ENCODE measurements at places on chromosomes 12 and 14.

GRCh38 chr14:75418850-75419768 is 8.7 kb upstream of the JDP2 start:
- no peak for DNase-seq

DNA sequence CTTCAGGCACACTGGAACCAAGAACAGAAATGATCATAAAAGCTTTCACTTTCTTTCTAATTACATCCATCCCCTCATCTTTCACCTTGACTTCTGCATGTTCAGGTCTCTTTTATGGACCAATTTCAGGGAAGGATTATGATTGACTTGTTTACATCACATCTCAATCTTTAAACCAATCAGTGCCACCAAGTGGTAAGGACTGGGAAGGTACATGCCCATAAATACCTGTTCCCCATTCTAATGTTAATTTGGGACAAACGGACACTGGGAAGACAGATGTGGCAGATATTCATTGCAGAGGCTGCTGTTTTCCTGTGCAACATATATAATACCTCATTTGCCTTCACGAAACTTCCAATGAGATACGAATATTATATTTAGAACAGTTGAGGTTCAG is 978.1 kb downstream of the GALC start:
- DNase-seq: peak; percentile 14

- no peak for DNase-seq
Measured at GRCh38 chr14:47390831-47391504, 284.4 kb downstream of the MDGA2 start.

DNA sequence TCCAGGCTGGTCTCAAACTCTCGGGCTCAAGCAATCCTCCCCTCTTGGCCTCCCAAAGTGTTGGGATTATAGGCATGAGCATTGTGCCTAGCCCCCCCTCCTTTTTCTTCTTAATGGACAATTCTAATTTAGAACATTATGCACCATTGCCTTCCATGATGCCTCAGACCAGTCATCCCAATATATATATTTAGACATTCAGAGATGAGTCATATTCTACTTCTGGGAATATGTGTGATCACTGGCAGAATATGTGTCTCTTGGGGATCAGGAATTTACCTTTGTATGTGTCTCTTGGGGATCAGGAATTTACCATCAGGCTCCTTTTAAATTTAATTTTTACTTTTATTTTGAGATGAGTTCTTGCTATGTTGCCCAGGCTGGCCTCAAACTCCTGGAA is 7.5 kb upstream of the CCDC177 start:
- no peak for DNase-seq

DNA sequence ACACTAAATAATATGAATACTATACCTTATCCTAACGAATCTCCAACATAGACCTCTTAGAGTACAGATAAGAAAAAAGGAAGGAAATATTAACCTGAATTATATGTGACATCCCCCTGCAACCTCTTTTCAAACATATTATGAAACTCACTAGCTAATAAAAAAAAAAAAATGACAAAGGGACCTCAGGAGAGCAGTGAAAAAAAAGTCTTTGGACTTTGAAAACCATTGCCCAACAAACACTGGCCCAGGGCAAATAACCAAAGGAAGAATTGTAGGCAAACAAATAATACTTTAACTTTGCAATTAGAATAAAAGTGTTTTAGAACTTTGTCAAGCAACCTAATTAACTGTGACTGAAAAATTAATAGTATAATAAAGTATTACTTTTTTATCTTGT is 7.7 kb downstream of the SOX5 start:
- DNase-seq: no peak

DNA sequence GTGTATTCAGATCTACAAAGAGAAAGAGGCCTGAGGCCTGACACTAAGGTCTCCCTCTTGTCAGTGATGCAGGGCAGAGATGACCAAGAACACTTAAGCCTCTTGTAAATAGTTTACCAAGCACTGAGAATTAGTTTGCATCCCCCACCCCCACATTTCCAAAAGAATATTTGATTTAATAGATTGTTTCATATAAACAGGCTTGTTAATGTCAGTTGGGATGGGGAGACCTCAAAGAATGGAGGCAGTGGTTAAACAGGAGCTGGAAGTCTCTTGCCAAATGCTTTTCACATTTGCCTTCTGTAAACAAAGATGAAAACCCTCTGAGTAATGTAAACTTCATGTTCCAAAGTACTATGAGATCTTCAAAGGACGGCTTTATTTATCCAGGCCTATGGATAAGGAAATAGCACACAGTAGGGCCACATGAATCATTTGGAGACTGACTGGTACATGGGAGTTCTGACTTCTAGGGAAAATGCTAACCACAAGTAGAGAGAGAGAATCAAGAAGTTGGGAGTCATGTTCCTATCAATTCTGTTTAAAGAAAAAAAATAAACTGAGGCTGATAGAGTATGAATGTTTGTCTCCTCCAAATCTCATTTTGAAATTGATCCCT is 234.7 kb downstream of the ANO2 start:
- DNase-seq: no peak

DNA sequence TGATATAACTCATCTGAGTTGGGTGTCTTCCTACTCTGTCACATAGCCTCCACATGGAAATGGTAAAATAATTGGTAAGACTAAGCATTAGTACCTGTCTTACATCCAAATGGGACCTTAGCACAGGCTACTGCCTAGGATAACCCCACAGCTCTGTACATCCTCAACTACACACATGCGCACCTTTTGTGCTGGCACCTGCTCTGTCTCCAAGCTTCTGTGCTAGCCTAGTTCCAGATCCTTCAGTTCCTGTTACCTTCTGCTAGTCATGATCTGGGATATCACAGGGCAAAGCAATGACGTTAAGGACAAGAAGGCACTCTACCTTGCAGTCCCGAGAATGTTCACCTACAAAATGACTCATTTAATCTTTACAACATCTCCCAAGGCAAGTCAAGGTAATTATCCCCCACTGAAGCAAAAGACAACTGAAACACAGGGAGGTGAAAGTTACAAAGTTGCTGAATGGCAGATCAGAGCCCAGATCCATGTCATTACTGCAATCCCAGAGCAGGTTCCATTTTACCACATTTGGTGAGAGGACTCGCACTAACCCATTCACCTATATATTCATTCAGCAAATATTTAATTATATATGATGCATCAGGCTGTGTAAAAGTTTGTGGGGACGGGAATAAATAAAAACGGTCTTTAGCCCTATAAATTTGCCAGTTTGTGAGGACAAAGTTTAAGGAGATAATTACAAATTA is 61.7 kb downstream of the PPM1H start:
- DNase-seq: no peak

- no peak for DNase-seq
Measured at GRCh38 chr14:20597108-20597507, 5.9 kb upstream of the RNASE12 start.

DNA sequence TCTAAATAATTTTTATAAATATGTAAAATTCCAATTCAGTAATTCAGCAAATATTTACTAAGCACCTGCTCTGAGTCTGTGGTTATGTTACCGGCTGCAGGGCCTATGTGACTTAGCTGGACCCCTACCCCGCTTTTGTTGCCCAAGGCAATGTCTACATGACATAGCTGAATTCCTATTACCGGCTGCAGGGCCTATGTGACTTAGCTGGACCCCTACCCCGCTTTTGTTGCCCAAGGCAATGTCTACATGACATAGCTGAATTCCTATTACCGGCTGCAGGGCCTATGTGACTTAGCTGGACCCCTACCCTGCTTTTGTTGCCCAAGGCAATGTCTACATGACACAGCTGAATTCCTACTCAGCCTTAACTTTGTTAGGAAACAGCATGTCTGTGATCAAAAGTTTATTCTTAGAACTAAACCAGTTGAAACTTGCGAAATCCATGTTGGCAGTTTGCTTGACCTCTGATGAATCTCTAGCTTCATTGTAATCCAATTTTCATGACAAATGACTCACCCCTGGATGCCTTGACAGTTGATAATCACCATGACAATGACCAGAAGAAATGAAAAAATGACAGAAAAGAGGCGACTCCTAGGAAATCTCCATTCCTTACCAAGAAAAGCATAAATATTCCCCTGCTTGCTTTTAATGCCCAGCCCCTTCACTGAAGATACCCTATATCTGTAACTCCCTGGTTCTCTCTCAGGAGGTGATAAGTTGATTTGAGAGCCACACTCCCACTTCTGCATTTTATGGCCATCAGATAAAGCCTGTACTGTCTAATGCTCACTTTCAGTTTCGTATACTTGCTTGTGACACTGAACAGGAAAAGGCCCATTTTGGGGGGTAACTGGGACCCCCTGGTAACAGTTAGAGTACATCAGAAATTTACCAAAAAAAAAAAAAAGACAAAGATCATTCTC is 148.4 kb upstream of the SYT10 start:
- no peak for DNase-seq

DNA sequence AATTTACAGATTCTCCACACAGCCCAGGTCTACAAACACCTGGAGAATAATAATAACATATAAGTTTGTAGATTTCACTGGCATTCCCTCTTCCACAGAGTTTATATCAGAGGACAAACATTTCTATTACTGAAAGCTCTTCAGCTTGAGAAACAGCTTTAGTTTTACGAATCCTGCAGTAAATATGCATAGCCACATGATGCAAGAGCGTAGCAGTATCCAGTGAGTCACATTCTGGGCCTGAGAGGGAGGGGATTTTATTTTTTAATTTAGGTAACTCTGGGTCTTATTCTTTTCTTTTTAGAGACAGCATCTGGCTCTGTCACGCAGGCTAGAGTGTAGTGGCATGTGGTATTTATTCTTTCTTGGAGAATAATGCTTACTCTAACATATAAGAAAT is 1002.8 kb downstream of the TRHDE start:
- no peak for DNase-seq

DNA sequence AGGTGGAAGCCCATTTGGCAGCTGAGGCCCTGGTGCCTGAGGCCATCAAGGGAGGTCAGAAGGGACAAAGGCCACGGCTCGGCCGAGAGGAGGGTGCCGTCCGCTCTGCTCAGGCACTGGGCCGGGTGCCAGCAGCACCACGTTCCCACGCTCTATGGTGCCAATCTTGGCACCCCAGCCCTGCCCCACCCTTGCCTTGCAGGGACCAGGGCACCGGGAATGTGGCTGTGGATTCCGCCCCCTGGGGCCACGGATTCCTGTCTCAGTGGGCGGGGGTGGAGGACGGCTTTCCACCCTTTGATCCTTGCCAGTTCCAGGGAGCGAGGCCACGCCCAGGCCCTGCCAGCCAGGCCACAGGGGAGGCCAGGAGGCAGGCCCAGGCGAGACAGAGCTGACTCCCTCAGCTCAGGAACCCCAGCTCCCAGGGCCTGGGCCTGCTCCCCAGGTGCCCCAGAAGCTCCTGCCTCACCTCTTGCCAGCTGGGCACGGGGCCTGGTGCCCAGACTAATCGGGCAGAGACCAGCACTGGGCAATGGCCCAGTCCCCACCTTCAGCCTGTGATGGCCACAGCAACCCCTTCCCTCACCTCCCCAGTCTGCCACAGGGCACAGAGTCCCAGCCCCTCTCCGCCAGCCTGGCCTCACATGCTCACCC is 26.4 kb upstream of the GPR132 start:
- no peak for DNase-seq

DNA sequence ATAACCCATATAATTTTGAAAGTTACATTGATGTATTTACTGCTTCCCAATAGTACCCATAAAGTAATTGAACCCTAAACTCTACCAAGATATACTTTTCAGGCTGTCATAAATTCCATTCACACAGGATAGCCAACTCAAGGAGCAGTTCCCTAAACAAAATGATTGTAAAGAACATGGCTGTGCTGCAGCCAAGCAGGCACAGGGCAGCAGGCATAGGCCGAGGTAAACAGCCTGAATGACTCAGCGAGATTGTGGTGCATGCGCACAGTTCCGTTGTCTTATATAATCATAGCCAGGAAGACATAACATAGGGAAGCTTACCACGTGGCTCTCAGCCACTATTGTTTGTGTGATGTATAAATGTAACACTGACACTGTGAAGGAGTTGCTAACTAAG is 344.9 kb downstream of the FSCB start:
- DNase-seq: no peak

DNA sequence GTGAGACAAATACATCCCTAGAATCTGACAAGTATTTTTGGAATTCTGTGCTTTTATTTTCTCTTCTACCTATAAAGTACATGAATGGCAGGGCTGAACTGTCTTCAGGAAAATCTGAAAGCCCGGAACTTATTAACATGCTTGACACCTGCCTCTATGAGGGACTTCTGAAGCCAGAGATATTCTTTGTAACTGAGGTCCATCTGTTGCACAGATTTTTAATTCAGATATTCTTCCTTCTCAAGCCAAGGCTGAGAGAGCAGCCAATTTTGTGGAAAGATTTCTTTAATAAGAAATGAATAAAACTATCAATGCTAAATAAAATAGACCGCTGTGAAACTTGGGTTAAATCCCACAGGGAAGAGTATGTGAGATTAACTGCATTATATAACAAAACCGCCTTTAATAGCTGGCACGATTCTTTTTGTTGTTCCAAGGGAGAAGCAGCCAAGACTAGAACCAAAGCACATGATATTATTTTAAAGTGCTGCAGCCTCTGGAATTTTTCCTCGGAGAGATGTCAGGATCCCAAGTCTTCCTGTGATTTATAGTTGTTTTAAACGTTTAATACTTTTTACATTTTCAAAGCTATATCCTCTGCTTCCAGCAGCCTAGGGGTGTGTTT is 148.9 kb downstream of the CRADD start:
- no peak for DNase-seq

DNA sequence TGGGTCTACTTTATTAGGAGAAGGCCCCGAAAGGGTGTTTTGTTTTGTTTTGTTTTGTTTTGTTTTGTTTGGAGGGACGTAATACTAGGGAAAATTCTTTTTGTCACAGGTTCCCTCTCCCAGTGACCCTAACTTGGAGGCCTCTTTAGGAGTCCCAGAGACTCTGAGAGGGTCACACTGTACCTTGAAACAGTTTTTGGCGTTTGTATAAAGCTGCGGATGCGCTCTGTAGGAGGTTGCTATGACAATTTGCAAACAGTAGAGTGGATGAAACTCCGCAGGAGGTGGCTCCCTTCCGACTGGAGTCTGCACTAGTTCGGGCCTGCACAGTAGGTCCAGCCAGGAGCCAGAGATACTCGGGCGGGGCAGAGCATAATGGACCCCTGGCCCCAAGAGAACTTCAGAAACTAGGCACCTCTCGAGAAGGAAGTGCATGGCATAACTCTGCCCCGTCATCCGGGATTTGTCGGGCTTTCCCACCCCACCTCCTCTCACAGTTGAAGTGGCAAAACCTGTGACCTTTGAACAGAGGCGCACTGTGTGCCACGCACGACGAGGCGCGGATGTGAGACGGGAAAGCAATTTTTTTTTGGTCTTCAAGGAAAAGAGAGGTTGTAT is 1.3 kb upstream of the DYRK2 start:
- peak; percentile 58 for DNase-seq

- DNase-seq: no peak
Measured at GRCh38 chr14:101810897-101811621, 49.5 kb downstream of the PPP2R5C start.

- DNase-seq: no peak
Measured at GRCh38 chr12:53775478-53776145, 23.8 kb upstream of the CISTR start.

GRCh38 chr14:104688505-104689108 is 811 bp upstream of the INF2 start:
- no peak for DNase-seq

DNA sequence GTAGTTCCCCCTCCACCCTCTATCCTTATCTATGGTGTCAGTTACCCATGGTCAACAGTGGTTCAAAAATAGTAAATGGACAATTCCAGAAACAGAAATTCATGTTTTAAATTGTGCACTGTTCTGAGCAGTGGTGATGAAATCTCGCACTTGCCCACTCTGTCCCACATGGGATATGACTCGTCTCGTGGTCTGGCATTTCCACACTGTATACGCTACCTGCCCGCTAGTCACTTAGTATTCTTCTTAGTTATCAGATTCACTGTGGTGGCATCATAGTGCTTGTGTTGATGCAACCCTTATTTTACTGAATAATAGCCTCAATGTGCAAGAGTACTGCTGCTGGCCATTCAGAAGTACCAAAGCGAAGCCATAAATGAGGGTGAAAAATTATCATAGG is 507.0 kb downstream of the SNAPC1 start:
- no peak for DNase-seq

Data from NCI-H146 (cell line).